ENCODE measurements at places on chromosomes 16 and 17.

DNA sequence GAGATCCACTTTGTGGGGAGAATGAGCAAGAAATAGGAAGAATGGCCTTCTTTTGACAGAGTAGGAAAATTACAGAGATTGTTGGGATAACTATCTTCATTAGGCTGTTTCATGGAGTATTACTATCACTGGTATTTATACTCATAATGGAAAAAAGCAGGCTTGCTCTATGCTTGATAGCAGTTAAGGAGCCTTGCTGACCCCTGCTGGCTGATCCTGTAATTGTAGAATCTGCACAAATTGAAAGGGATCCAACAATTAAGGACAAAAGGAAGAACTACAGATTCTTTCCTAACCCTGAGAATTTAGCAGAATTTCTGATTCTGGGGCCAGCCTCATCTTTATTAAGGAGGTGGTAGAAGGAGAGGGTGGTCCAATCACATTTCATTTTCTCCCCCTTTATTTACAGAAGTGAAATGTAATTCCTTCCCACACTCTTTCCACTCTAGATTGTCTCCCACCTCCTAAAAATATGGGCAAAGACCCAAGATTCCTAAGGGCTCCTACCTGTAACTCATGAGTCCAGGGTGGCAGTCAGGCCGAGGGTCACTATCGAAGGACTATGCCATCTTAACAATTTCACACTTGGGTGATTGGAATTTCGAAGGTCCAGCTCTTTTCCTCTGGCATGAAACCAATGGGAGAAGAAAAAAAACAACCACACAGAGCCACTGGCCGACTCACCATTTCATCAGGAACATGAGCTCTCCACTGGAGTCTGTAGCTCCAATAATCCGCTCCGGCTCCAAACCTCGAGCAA, 26.3 kb downstream of the NFE2L1 start:
- DNase-seq, result peak; percentile 82

GRCh38 chr16:30715750-30716445, 16.9 kb downstream of the SRCAP start:
- DNase-seq, result peak; percentile 9

DNA sequence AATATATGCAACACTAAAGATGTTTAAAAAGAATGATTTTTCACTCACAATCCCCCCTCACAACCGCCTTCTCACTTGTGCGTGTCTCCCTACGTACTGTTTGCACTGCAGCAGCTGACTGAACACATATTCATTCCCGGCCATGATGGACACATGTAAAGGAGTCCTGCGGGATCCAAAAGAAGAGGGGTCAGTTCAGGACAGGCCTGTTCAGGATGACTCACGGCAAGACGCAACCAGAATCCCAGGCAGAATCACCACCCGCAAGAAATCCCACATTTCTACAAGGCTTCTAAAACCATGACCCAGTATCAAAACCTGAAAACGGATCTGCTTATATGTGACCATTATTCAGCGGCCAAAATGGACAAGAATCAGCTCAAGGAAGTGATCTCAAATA, 52.3 kb downstream of the CYB5D2 start:
- DNase-seq, result peak; percentile 80

- DNase-seq, result no peak
Observed at GRCh38 chr16:73368715-73369114, 320.8 kb upstream of the ZFHX3 start.

DNA sequence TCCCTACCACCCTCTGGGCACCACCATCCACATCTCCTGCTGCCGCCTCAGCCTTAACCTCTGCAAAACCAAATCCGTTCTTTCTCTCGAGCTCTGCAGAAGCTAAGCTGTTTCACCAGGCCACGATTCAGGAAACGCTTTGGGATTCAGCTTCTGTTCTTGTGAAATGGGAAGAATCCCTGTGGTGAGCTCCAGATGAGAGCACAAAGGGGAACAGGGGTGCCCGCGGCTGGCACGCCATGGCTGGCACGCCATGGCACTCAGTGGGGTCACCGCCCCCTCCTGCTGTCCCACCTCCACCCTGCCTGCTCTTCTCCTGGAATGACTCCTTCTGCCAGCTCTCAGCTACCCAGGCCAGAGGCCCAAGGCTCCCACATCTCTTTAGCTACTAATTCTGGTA, 5.7 kb downstream of the QPRT start:
- DNase-seq, result no peak

GRCh38 chr17:9330611-9331271, 244.9 kb downstream of the STX8 start:
- DNase-seq, result no peak

GRCh38 chr16:56203052-56203451, 11.8 kb downstream of the GNAO1 start:
- no peak for DNase-seq

GRCh38 chr17:79970576-79971068, 65.0 kb downstream of the TBC1D16 start:
- no peak for DNase-seq

Data from AG10803 (cell line).